Umbilical cord (tissue), 2 donors: ENCODE measurements at places on chromosomes 5 and 9. TPM values are rescaled to one million over a fixed set of nuclear protein-coding genes. Genes with fewer than 3 reads are reported as not detected.

- DNase-seq, result peak; percentile 83
Observed at GRCh38 chr9:3962971-3963642, 336.8 kb downstream of the GLIS3 start.

GRCh38 chr5:44646016-44646415 is 162.7 kb upstream of the MRPS30 start:
- peak; percentile 68 for DNase-seq

DNA sequence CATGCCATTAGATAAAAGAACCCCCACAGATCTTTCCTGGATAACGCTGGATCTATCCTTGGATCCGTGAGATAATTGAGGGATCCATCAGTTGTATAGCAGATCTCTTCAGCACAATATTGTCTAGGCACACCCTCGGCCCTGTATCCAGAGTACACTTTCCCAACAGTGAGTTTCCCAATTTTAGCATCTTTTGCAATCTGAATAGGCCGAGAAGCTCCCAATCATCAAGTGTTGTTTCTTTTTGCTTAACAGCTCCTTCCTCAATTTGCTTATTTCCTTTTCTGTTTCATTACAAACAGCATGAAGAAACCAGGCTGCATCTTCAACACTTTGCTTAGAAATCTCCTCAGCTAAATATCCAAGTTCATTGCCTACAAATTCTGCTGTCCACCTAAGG is 4.4 kb upstream of the SPTLC1 start:
- no peak for DNase-seq

- no peak for DNase-seq
Observed at GRCh38 chr9:121610638-121610953, 40.8 kb upstream of the DAB2IP start.

DNA sequence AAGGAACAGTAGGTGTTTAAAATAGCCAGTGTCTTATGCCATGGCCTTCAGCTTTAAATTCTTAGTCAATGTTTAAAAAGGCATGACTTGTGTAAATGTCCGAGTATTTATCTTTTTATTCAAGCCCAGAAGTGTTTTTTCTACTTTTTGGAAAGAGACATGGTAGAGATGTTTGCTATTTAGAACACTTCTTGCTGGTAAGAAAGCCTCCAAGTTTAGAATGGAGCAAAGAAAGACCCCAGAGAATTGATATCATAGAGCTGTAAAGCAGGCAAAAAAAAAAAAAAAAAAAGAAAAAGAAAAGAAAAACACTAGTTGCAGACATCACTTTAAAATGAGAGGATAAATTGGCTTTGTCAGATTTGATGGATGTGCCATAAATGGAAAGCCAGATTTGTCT is 375.1 kb downstream of the TMEM167A start:
- DNase-seq, result no peak

DNA sequence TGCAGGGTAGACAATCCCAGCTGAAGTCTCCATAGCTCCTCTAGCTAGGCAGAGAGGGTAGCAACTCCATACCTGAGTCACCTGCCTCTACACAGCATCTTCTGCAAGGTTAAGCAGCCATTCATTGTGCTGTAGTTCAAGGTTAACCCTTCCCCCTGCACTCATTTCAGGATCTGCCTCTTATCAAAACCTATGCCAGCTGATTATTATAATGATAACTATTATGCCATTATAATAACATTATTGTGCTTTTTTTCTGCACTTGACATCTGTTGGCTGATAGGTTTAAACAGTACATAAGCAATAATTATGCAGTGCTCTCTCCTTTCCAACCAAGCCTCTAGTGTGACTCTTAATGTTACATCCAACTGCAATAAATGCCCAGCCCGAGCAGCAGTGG is 17.3 kb downstream of the SIL1 start:
- no peak for DNase-seq

Gene HIGD2A
- 37.8 TPM for total RNA-seq

Gene LHX3
- 0.24 TPM for total RNA-seq
